ENCODE measurements at places on chromosomes 6 and 20. TPM values are rescaled to one million over a fixed set of nuclear protein-coding genes. Genes with fewer than 3 reads are reported as not detected.

DNA sequence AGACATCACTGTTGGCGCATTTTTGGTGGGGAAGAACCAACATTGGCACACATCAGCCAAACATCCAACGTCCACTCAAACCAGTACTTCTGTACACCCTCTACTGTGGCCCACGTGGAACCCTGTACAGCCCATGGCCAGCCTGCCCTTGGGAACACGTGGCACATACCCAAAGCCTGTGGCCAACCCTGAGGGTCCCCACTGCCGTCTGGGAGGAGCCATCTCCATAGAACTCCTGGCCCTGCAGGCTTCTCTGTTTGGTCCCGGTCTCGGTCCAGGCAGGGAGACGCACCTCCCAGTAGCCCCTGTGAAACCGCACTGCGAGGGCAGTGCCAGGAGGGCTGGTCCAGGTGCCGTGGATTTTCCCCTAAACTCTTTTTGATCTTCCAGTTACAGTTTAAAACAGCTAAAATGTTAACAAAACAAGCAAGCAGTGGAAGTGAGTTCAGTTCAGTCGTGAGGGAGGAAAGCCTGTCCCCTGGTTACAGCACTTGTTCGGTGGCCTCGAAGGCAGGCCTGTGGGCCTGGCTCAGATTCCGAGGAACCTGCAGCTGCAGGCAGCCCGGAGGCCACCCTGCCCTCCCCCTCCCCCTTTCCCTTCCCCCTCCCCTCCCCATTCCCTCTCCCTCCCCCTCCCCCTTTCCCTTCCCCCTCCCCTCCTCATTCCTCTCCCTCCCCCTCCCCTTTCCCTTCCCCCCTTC is 233.7 kb downstream of the DLL1 start:
- DNase-seq, result no peak
- no peak overlapping the region for H3K27ac ChIP-seq
- no peaks in the 10 kb centered on the region for H3K36me3 ChIP-seq

- peaks cover 24% of the 10 kb centered on the region for H3K36me3 ChIP-seq
- H3K27ac ChIP-seq, result no peak overlapping the region
- no peaks in the 10 kb centered on the region for H3K27me3 ChIP-seq
- H3K4me1 ChIP-seq, result peaks cover 5% of the 10 kb centered on the region
These were observed 12.8 kb downstream of the PCIF1 start for GRCh38 chr20:45947110-45947866.

DNA sequence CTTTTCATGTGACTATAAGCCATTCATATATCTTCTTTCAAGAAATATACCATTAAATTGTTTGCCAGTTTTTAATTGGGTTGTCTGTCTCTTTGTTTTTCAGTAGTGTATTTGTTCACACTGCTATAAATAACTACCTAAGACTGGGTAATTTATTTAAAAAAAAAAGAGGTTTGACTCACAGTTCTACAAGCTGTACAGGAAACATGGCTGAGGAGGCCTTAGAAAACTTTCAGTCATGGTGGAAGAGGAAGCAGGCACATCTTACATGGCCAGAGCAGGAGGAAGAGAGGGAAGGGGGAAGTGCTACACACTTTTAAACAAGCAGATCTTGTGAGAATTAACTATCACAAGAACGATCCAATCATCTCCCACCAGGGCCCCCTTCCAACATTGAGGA is 255.3 kb downstream of the EPM2A start:
- no peak overlapping the region for H3K27ac ChIP-seq
- H3K36me3 ChIP-seq, result peaks cover 1% of the 10 kb centered on the region
- H3K4me1 ChIP-seq, result no peaks in the 10 kb centered on the region
- H3K27me3 ChIP-seq, result no peaks in the 10 kb centered on the region
- DNase-seq, result no peak
- no peak overlapping the region for H3K4me3 ChIP-seq

GRCh38 chr6:103895136-103895535 is 964.6 kb downstream of the HACE1 start:
- H3K4me3 ChIP-seq, result no peak overlapping the region
- no peaks in the 10 kb centered on the region for H3K27me3 ChIP-seq
- peaks cover 8% of the 10 kb centered on the region for H3K4me1 ChIP-seq
- H3K27ac ChIP-seq, result no peak overlapping the region

DNA sequence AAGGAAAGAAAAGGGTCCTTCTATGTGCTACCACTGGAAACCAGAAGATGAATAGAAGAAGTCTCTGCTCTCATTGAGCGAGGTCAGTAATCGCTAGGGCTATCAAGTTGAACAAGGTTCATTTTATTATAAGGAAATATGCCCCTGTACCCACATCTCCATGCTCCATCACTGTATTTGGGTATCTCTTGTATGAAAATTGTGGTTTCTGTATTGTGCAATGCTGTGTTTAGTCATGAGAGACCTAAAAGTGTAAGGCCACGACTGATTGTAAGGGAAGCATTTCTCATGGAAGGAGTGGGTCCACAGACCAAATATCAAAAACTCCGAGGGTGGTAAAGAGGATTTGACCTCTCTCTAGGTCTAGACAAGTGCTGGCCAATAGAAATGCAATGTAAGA is 3.6 kb upstream of the HS3ST5 start:
- H3K36me3 ChIP-seq, result no peaks in the 10 kb centered on the region
- no peak overlapping the region for H3K27ac ChIP-seq
- peaks cover 14% of the 10 kb centered on the region for H3K4me1 ChIP-seq
- DNase-seq, result no peak

DNA sequence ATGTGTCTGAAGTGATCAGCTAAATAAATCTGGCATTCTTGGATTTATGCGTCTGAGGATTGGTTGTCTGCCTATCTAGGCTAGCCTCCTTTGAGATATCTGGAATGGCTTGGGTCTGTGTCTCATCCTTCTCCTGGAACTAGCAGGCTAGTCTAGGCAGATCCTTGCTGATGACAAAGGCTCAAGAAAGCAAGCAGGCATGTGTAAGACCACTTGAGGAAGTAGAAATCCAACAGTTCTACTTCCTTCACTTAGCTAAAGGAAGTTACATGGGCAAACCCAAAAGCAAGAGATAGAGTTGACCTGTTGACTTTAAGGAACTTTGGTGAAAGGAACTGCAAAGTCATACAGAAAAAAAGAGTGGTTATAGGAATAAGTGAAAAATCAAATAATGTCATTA is 672.6 kb downstream of the MAFB start:
- H3K36me3 ChIP-seq, result peaks cover under 1% of the 10 kb centered on the region
- H3K4me1 ChIP-seq, result no peaks in the 10 kb centered on the region
- H3K27ac ChIP-seq, result no peak overlapping the region
- no peak overlapping the region for H3K4me3 ChIP-seq
- no peak for DNase-seq

DNA sequence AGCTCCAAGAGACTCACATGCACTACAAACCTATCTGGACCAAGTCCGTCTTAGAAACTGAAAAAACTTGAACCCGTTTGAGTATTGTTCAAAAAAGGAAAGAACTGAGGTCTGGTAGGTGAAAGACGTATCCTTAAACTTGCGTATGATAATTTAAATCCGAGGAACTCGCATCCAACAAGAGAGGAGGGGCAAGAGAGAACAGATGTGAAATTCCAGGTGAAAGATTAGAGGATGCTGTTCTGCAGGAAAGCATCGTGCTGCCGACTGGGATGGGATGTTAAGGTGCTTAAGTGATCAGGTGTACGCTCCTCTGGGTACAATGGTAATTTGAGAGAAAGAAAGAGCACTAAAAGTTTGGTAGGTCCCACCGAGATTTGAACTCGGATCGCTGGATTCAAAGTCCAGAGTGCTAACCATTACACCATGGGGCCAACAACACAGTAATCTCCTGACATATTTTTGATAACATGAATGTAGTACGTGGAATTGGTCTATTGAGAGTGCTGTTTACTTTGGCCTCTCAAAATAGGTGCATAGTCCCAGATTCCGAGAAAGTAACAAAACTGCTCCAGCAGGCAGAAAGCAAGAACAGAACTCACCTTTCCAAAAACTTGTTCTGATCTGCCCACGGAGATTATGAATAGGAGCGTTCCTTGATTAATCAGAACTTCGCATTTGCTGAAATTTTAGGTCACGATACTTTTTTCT is 53.5 kb upstream of the BTN3A2 start:
- H3K4me1 ChIP-seq, result peaks cover 33% of the 10 kb centered on the region
- peak overlapping the region; percentile 84 for H3K27ac ChIP-seq
- no peaks in the 10 kb centered on the region for H3K36me3 ChIP-seq
- peak overlapping the region; percentile 72 for H3K4me3 ChIP-seq
- no peak for DNase-seq
- no peaks in the 10 kb centered on the region for H3K27me3 ChIP-seq

Gene CRIP3
- total RNA-seq, result 0.47 TPM

Gene TRIM15
- not detected for total RNA-seq

Gene HTR1B
- 0.57 TPM for total RNA-seq

Gene PTPRT
- total RNA-seq, result not detected

Gene SAMD5
- total RNA-seq, result 9.2 TPM
